ENCODE measurements at places on chromosomes 2 and 18.
A peak's percentile ranks its signal among the peaks of the same experiment; 100 is the strongest.

- DNase-seq: no peak
These were observed 120.0 kb upstream of the RBMS1 start for GRCh38 chr2:160613466-160614153.

DNA sequence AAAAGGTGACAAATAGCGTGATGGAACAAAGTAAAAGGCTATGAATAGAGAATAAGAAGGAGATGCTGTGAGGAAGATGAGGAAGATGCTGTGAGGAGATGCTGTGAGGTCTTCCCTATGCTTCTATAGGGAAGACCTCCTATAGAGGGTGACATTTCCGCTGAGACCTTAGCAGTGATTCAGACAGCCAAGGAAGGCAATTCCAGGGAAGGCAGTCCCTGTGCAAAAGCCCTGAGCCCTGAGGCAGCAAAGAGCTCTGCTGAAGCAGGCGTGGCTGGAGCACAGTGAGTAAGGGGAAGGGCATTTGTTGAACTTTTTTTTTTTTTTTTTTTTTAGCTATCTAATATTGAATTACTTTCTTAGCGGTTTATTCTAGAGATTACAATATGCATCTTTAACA lies 142.7 kb upstream of the FOSL2 start:
- DNase-seq: no peak

GRCh38 chr2:33366473-33366872 lies 110.0 kb upstream of the RASGRP3 start:
- peak; percentile 34 for DNase-seq

- DNase-seq: no peak
These were observed 100.3 kb downstream of the MBP start for GRCh38 chr18:77032181-77032701.

GRCh38 chr2:8225266-8225665 lies 456.6 kb upstream of the ID2 start:
- DNase-seq: no peak

GRCh38 chr2:50538147-50538546 lies 493.8 kb downstream of the NRXN1 start:
- DNase-seq: no peak

DNA sequence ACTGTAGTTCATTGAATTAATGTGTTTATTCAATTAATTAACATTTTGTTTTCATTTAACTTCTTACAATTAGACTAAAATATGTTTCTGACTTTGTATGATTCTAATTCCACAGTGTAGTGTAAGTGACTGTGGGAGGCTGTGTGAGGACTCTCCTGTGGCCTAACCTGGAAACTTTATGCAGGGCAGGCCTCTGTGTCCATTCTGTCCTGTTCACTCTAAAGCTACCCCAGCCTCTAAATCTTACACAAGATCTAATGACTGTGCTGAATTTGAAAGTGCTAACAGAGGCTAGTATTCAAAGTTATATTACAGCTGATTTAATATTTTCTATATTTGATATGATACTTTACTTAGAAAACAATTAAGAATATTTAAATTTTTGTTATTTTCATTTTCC lies 270.5 kb upstream of the CDH19 start:
- DNase-seq: no peak

GRCh38 chr2:172680436-172681068 lies 55.1 kb upstream of the RAPGEF4 start:
- DNase-seq: no peak
